ENCODE measurements at places on chromosomes 6 and 20.

DNA sequence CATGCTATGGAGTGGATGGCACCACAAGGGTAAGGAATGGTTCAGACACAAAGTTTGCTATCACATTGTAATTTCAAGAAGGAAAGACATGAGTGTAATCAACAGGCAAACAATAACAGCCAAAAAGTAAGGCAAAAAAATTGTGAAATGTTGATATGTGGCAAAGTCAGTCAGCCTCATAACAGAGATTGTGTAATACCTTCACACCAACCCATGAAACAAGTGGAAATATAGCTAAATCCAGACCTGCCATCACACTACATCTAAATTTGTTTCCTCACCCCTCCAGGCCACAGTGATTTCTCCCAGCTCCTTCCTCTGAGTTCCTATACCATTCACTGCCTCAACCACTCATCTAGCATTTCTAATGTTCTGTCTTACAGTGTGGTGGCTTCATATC lies 37.3 kb downstream of the SIM1 start:
- no peak for DNase-seq

GRCh38 chr6:100283285-100283684 lies 181.4 kb downstream of the SIM1 start:
- no peak for DNase-seq

- no peak for DNase-seq
Observed at GRCh38 chr6:92756912-92757311, 662.4 kb downstream of the EPHA7 start.

DNA sequence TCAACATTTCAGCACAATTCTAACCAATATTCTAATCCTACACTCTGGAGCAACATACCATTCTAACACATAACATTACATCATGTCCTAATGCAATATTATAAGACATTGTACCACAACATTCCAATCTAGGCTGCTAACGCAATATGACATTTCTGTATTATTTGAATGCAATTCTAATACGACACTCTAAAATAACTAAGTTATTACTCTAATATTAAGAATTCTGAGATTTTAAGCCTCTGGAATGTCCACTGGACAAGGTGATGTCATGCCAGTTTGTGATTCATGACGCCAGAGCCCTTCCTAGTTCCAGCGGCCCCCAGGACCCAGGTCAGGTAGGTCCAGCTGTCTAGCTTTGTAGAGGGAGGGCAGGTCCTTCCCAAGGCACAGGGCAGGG lies 69.7 kb upstream of the SIRPA start:
- no peak for DNase-seq

DNA sequence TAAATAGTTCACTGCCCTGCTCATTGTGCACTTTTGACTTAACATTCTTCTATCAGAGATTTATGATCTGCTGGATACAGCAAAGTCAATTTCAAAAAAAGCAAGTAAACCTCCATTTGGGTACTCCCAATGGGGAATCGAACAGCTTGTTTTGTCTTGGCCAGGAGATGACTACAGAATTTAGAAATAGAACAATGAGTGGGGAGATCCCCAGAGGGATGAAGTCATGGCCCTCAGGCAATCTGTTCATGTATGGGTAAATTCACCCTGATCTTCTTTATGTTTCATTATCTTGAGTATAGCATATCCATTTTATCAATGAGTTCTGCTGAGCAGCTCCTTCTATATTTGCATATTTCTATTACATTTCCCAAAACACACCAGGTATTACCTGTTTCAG lies 1681.9 kb downstream of the HACE1 start:
- DNase-seq = no peak

DNA sequence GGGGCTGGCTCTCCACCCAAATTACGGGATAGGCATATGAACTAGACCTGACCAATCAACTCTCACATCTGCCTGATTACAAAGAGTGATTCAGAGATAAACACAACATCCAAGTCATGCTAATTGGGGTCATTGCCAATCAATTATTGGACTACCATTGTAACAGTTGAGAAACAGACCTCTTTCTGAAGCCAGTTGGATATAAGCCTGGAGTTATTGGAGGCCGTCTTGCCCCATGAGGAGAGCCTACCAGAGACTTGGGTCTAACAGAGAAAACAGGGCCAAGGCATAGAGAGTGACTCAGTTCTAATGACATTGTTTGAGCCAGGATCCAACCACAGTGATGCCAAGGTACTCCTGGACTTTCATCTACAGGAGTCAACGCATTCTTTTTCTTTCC lies 39.4 kb upstream of the HIVEP2 start:
- no peak for DNase-seq

GRCh38 chr20:22771706-22772105 lies 187.3 kb upstream of the FOXA2 start:
- DNase-seq = no peak

- DNase-seq = peak; percentile 19
Observed at GRCh38 chr6:52579006-52579660, 2.3 kb upstream of the TRAM2 start.

DNA sequence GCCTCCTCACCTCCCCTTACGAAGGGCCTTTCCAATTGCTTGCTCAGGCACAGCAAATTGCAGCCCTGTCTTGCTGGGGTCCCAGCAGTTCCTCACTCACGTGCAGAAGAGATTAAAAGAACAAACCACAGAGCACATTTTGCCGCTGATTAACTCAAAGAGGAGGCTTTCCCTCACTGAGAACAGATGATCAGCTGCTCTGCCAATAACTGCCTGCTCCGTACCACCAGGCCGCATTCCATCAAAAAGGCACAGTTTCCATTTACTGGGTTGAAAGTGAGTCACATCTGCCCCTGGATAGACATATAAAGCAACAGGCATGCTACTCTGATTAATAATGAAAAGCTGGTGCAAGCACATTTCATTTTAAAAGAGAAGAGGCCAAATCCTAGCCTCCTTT lies 446.8 kb downstream of the PTPRT start:
- no peak for DNase-seq

DNA sequence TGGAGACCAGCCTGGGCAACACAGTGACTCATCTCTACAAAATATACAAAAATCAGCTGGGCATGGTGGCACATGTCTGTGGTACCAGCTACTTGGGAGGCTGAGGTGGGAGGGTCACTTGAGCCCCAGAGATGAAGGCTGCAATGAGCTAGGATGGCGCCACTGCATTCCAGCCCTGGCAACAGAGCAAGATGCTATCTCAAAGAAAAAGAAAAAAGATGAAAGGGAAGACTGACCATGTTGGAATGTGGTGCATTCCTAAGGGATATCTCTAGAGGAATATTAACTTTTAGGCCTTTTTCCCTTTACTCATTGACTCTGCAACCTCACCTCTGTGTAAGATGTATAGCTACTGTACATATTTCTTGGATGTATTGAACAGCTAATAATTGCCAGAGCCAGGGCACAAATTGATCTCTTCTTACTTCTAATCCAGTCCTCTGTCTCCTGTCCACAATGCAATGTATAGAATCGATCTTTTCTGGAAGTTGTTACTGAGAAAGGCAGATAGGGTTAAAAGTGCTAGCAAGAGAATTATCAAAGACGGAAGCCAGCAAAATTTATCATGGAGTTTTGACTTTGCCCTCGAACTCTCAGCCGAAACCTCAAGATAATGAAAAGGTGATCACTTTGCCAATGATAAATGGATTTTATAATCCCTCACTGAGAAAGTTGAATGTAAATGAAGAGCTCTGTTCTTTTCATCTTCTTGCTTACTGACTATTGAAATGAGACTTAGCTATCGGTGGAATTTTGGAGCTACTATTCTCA lies 46.3 kb downstream of the GCNT2 start:
- DNase-seq = no peak

GRCh38 chr6:4316867-4317400 lies 181.6 kb upstream of the ECI2 start:
- DNase-seq = peak; percentile 66

- no peak for DNase-seq
Observed at GRCh38 chr6:168496139-168496996, 55.4 kb downstream of the SMOC2 start.

GRCh38 chr20:6381887-6382286 lies 259.1 kb upstream of the FERMT1 start:
- no peak for DNase-seq

DNA sequence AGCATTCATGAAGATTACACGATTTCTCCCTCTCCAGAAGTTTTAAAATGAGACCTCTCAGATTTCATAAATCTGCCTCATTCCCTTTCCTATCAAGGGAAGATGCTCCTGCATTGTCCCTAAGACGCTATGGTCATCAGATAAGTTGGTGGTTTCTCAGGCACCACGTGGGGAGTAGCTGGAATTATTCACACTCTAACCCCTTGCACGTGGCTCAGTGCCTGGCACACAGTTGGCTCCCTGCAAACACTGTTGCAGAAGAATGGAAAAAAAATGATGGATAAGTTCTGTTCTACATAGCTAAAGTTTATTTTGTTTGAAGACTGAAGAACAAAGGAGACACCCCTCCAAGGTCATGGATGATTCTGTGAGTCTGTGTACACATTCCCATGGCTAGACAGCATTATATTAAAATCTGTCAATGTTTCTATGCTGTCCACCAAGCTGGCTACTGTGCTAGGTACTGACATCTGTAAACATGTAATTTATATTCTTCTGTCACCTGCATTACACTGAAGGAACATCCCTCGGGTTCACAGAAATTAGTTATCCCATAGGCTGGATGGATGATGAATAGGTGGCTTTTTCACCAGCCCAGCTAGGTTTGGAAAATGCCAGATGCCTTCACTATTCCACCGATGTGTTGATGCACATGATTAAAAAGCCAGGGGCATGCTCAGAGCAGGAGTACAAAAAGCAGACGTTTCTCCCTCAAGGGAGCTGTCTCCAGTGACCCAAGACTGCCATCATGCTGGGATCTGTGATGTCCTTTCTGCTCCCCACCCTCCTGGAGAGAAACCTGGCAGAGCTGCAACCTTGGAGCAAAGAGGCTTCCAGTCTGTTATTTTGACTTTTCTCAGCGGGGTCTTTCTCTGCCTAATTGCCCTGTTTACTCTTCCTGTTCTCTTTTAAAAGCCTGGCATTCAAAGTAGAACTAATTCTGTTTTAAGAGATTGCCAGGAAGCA lies 610.5 kb downstream of the UTRN start:
- DNase-seq = no peak

GRCh38 chr6:47352194-47352920 lies 42.7 kb upstream of the TNFRSF21 start:
- DNase-seq = peak; percentile 61

DNA sequence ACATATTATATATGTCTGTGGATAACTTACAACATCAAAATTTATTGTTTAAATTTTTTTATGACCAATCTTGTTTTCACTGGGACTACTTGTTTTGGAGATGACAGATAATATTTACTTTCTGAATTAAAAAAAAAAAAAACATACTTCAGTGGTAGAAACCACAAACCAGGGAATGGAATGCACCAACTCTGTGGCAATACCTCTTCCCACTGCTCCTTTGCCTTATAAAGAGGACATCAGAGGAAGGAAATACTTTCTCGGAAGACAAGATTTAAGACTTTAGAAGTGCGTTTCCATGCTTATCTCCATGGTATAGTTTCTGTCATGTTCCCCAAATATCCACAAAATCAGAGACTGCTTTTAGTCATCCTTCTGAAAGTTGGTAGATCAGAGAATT lies 1241.1 kb upstream of the EYS start:
- no peak for DNase-seq

DNA sequence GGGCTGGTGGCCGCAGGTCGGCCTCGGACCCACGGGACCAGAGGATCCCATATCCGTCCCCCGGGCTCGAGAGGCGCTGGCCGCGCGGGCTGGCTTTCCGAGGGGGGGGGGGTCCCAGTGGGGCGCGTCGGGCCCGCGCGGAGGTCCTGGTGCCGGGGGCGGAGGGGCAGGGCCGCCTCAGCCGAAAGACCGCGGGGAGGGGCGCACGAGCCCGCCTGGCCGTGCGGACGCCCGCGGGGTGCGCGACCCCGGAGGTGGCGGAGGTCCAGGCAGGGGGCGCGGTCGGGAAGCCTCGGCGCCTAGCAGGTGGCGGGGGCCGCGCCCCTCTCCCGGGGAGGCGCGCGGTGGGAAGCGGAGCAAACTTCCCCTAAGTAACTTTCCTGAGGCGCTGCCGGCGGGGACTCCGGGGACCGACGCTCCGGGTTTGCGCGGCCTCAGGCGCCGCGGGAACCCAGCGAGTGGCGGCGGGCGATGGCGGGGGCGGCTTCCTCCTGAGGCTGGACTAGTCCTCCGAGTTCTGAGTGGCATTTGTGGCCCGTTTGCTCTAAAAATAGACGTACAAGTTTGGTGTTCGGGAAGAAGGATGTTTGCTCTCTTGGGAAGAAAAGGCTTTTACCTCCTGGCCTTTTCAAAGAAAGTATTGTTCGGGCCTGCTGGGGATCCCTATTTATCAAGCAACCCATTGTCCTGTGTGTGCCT lies 26.5 kb upstream of the BTBD3 start:
- DNase-seq = peak; percentile 77

DNA sequence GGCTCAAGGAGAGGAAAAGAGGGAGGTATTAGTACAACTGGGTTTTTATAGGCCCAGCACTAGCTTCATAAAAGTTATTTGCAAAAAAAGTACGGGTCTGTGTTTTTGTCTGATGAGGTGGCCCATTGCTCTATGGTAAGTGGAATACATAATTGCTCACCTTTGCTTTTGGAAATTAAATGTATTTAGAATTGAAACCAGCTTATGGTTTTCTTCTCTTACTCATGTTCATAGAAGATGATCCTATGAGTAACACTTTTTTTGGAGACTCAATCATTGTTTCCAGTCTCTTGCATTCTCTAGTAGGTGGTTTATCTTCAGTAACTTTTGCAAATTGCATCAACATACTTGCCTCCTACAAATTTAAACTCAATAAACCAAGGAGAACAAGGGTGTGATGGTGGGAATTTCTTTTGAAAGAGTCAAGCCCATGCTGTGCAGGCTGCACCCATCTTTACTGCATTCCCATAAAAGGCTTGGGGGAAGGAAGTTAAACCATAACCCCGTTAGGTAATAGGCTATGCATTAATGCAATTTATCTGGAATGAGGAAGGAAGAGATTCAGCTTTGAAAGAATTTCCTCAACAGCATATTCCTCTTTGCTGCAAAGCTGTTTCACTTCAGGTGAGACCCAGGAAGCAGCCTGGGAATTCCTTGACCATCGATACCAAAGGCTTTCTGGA lies 48.5 kb upstream of the EDN1 start:
- peak; percentile 21 for DNase-seq

DNA sequence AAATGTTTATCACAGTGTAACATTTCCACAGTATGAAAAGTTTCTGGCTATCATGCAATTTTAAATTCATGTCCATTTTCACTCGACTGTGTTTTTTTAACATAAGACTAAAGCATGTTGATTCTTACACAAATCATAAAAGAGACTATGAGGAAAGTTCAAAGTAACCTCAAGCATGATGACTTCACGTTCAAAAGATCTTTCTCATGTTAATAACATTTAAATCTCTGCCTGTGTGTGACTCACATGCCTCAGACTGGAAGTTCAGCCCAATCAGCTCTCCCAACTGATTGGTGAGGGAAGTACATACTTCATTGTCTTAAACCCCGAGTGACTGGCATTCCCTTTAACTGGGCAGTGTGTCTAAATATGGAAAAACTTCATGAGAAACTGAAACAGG lies 37.4 kb downstream of the ATXN1 start:
- no peak for DNase-seq

GRCh38 chr6:29461021-29461814 lies 4.3 kb downstream of the OR2H1 start:
- DNase-seq = no peak

- DNase-seq = no peak
Observed at GRCh38 chr6:92024110-92024509, 1395.2 kb downstream of the EPHA7 start.
